ENCODE measurements at places on chromosomes 5 and 9.

GRCh38 chr9:21070171-21070571, 7.6 kb downstream of the IFNB1 start:
- DNase-seq = no peak

DNA sequence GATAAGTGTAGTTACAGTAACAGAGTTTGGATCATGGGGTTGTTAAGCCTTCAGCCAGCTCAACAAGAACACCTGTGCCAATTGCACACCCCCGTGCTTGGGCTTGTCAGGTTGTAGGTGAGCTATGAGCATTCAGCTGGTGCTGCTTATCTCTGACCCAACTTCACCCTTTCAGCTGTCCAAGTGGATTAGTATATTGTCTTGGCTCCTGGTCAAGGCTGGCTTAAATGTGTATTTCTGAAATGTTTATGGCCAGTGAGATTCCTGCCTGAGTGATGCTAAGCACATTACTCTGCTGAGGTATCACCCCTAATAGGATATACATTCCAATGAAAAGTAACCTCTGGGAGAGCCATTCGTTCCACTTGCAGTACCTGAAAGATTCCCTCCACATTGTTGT, 44.2 kb upstream of the LMNB1 start:
- DNase-seq = no peak

DNA sequence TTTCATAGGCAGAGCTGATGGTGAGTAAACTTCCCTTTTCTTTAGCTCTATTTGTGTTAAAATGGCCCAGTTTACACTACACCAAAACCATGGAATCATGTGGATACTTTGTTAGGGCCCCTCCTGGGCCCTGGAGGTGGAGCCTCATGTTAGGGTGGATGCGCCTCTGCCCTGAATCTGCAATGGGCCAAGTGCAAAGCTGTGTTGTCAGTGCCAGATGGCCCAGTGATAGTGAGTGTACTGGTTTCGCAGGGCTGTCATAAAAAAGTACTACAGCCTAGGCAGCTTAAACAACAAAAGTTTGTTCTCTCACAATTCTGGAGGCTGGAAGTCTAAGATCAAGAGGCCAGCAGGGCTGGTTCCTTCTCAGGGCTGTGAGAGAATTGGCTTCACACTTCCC, 64.8 kb downstream of the HSPA4 start:
- no peak for DNase-seq

DNA sequence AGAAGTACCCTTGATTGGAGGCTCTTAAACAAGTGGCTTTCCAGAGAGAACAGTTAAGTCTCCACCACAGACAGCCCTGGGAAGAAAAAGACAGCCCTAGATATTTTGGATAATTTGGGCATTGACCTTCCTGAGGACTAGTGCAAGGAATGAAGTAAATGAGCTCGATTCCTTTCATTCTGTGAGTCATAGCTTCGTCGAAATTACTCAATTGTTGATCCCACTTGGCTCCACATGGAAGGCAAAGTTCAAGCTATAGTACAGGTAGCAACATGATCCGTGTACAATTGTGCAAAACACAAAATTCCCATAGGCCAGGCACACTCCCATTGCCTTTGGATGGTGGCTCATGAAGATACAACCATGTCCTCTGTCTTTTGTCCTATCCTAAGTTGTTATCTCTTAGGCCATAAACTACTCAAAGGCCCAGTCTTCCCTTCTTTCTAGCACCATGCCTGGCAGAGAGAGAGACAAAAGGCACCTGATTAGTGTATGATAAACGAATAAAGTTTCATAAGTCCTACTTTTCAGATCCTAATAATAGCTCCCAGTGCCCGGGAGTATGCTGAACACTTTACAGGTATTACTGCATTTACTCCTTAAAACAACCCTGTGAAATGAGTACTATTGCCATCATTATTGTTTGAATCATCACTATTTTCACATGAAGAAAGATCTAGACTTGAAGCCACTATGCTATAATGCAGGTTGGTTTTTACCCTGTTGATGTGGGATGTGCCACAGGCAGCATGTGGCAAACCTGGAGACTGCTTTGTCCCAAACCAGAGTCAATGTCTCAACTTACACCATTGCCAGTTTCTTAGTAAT, 116.7 kb upstream of the RANBP3L start:
- DNase-seq = no peak

- DNase-seq = no peak
Observed at GRCh38 chr9:2859776-2860379, 16.0 kb upstream of the PUM3 start.

DNA sequence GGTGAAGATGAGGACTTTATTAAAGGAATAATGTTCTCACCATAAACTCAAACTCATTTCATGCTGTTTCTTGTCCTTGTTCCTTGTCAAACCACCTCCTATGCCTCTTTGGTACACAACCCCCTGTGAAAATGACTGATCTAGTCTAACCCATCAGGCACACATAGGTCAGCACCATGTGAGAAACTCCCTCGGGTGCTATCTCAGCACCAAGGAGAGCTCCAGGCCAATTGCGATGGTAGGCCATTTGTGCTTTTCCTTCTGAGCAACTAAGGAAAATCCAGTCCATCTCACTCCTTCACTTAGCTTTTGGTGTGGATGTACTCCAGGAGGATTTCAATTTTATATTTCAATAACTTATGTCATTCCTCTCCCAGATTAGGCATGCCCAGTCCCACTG, 199.8 kb downstream of the ZNF608 start:
- no peak for DNase-seq

DNA sequence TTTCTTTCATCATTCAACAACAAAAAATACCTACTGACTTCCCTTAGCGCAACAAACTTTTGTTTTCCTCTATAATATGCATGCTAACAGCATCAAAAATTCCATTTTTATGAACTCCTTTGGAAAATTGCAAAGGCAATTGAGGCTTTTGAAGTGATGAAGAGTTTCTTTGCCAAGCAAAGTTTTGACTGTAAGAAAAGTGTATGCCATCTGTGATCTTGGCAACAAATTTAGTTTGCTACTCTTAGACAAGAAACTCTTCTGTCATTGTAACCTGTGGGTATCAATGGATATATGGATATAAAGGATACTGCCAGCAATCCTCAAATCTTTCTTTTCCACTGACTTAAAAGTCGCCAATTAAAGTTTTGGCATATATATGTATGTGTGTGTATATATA, 72.0 kb upstream of the GABRA1 start:
- DNase-seq = no peak

DNA sequence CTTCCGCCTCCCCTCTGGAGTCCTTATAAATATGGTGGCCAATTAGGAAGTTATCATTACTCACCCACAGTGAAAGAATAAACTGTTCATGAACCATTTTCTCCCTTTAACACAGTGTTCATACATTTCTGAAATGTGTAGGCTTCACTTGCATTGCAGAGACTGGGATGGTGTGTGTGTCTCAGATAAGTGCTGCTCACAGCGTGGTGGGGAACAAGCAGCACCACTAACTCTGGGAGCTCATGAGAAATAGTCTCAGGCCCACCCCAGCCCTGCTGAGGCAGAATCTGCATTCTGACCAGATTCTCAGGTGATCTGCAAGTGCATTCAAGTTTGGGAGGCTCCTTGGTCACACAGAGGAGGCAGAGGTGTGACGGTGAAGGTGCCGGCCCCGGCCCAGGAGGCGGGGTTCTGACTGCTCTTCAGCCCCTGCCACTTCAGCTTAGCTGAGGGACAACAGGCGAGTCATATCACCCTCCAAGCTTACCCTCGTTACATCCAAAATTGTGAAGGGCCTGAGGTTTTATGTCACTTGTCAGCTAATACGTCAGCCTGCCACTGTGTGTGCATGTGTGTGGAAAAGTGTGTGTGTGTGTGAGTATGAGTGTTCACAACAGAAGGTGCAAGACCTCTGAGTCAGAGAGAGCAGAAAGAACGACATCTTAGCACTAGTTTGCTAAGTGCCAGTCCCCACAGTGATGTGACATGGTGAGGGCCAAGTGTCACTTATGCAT, 34.7 kb downstream of the DAP start:
- no peak for DNase-seq

- DNase-seq = no peak
Observed at GRCh38 chr5:115735108-115735998, 81.1 kb downstream of the CDO1 start.

DNA sequence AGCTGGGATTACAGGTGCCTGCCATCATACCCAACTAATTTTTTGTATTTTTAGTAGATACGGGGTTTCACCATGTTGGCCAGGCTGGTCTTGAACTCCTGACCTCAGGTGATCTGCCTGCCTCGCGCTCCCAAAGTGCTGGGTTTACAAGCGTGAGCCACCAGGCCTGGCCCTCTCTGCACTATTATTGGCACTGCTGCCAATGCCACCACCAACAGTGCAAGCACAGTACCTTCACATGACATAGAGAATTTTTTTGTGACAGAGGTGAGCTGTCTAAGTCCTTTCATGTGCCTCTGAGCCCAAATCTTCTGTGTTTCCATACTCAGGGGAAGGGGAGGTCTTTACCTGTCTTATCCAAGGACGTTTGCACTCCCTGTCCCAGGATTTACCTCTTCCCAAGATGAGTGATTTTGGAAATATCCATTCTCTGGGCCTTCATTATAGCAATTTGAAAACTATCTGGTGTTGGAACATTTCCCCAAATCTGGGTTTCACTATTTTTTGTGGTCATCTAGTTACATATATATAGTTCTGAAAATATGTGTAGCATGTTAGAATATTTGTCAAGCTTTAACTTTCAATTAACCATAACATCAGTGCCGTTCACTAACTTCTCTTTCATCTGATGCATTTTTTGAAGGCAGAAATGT, 5.4 kb upstream of the CD180 start:
- DNase-seq = no peak

- DNase-seq = no peak
Observed at GRCh38 chr5:165201369-165201768, 1696.0 kb downstream of the MAT2B start.

DNA sequence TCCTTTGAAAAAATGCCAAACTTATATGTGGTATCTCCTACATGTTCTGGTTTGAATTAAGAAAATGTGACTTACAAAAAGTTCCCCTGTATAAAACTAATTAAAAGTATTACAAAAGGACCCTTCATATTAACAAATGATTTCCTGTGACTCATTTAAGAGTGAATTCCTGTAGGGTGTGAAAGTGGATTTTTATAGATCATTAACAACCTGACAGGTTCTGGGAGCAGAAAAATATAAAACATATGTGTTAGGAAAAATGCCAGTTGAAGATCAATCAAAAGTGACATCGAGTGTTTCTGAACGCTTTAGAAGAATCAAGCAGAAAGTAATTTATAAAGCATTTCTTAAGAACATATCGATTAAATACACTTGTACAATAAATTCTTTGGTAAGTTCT, 35.5 kb downstream of the CAMK4 start:
- DNase-seq = no peak

DNA sequence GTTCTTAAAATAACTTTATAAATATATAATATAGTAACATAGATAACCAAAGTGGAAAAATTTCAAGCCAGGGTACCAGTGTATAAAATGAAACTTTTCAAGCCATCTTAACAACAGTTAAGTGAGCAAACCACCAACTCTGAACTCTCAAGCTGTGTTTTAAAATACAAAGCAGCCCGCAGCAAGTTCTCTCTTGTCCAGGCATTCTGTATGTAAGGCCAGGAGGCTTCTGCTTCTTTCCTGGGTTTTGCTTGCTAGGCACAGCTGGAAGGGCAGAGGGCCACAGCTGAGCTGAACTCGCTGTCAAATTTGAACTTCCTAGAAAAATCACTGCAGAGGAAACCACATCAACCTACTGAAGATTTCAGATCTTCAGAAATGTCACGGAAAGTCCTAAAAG, 6.8 kb upstream of the CTNNAL1 start:
- DNase-seq = no peak

DNA sequence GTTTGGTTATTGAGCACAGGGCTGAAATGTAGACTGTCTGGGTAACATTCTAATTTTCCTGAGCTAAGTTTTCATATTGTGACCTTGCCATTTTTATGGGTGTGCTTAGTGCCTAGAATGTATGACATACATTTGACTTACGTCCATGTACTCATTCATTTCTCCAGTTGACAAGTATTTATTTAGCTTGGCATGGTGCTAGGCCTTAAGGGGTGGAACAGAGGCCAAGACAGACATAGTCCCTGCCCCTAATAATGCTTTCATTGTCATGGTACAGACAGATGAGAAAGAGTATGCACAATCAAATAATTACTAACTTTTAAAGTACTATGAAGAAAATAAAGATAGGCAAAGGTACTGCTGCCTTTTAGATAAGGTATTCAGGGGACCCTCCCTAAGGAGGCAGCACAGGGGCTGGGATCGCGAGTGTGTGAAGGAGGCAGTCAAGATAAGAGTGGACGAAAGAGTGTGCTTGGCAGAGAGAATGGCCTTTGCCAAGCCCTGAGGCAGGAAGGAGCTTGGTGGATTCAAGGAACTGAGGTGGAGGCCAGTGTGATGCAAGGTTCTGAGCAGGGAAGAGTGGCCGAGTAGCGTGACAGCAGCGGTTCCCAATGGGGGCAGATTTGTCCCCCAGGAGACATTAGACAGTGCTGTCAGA, 128.0 kb downstream of the PIP5K1B start:
- no peak for DNase-seq
